Mucosa of gallbladder (tissue), 1 donor: ENCODE measurements at places on chromosomes 2 and 18. TPM values are rescaled to one million over a fixed set of nuclear protein-coding genes. Genes with fewer than 3 reads are reported as not detected.

STPG4 gene
- total RNA-seq: 0.20 TPM

GPR155 gene
- total RNA-seq: 11.7 TPM

- DNase-seq: no peak
Measured at GRCh38 chr2:222040333-222040732, 258.5 kb downstream of the PAX3 start.

DNA sequence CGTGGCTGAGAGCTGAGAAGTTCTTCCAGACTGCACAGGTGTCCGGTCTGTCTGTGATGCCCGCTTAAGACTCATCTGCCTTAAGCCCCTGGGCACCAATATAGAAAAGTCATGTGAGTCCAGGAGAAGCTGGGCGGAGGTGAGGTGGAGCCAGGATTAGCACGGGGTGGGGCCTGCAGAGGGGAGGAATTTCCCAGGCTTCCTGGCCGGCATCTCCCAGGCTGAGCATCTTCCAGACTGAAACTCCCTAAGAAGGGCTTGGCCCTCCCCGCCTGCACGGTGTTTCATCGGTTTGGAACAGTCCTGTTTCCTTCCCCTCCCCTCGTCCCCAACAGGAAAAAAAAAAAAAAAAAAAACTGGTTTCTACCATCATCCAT, 270.3 kb downstream of the ATAD2B start:
- no peak for DNase-seq

GRCh38 chr2:29351916-29352591, 236.8 kb downstream of the CLIP4 start:
- no peak for DNase-seq

GRCh38 chr18:44569391-44570055, 111.2 kb upstream of the SETBP1 start:
- DNase-seq: no peak

SP110 gene
- total RNA-seq: 16.2 TPM

- DNase-seq: no peak
Measured at GRCh38 chr2:146438246-146438645, 1406.6 kb upstream of the ACVR2A start.

GRCh38 chr18:54684784-54685183, 93.7 kb downstream of the DYNAP start:
- DNase-seq: no peak

DNA sequence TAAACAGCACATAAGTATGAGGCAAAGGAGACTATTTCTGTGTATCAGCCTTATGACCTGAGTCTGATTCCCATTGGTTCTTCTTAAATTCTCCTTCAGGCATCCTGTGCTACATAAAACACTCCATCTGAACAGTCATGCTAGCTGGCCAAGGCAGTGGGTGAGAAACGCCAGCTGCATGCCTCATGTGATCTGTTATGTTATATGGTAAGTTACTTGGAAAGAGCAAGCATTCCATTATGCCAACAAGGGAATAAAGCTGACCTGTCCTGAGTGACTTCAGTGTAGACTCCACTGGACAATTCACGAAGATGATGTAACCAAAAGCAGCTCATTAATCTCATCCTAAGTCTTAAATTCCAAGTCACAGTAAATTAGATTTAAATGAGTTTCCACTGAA, 216.5 kb upstream of the FN1 start:
- DNase-seq: no peak

VAMP5 gene
- 48.8 TPM for total RNA-seq

TRIM43 gene
- total RNA-seq: not detected

CCL20 gene
- 1.0 TPM for total RNA-seq

DNA sequence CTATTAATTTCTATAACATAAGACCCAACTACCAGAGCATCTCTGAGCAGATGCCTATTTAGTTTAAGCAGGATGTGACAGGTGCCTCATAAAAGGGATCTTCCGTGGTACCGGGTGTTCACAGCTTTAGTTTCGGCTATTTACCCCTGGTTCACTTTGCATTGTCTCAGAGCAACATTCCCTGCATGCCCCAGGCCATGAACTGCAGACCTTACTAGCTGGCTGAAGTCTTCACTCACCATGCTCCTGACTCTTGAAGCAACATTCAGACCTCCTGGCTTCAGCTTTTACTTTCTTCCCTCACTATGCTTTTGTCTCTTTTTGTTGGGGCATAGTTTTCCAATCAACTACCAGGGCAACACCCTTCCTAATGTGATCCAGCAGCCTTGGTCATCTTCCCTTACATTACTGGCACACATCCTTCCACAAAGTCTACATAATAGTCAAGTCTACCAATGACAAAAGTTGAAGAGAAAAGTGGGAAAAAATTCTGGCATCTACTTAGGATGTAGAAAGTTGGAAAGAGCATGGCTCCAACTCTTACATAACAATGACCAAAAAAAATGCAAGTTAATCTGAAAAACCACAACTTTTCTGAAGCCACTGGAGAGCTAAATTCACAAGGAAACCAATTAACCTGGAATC, 99.2 kb downstream of the SESTD1 start:
- no peak for DNase-seq
